Sciatic nerve (tissue), 2 donors: ENCODE measurements at places on chromosomes 2 and 18. TPM values are rescaled to one million over a fixed set of nuclear protein-coding genes. Genes with fewer than 3 reads are reported as not detected.
A peak's percentile ranks its signal among the peaks of the same experiment; 100 is the strongest.

The CCDC150 gene
- 5.8 TPM for total RNA-seq

The DAW1 gene
- not detected for total RNA-seq

The TPRKB gene
- total RNA-seq: 16.1 TPM

The SIX2 gene
- total RNA-seq: 3.6 TPM

The NT5DC4 gene
- not detected for total RNA-seq

- DNase-seq: no peak
These were observed 7.3 kb downstream of the GATA6 start for GRCh38 chr18:22176420-22177326.

DNA sequence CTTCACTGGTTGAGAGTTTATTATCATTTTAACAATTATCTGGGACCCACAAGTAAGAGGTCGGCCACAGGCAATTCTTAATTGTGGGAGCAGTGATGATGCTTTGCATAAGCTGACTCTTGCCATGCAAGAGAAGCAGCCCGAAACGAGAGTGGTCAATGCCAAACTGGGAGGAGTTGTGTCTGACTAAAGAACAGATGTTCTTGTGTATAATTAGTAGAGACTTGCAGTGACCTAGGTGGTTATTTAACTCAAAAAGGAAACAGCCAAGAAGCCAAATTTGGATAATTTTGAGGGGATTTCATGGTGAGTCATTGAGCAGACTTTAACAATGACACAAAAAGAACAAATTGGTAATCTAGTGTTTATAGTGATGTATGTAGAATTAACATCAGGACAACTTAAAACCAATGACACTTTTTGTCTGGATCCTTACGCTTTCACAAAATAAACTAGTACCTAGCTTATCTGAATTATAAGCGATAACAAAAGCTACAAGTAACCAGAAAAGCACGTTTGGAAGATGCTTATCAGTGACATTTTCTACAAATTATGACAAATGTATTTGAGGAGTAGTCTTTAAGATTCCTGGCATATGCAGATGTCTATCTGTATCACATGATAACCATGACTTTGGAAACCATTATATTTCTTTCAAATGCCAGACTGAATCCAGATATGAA lies 184.7 kb upstream of the DLGAP1 start:
- DNase-seq: no peak

GRCh38 chr18:7273301-7273921 lies 42.5 kb downstream of the LRRC30 start:
- DNase-seq: peak; percentile 67

DNA sequence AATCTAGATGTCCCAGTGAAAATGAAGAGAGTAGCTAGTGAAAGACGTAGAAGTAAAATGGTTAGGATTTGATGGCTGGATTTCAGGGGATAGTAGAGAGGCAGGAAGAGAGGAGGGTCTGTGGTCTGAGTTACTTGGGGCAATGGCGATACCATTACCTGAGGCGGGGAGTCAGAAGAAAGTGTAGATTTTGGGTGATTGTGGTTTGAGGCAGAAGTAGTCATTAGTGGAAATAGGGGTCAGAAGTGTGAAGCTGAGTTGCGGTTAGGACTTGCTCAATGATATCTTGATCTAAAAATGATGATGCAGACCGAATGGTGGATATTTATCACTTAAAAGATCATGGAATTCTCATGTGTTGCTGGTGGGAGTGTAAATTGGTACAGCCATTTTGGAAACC lies 41.0 kb downstream of the CEP192 start:
- DNase-seq: no peak

- DNase-seq: no peak
These were observed 67.0 kb downstream of the MAP4K3 start for GRCh38 chr2:39370101-39370500.

- peak; percentile 45 for DNase-seq
These were observed 85.7 kb upstream of the ODC1 start for GRCh38 chr2:10533811-10534321.

DNA sequence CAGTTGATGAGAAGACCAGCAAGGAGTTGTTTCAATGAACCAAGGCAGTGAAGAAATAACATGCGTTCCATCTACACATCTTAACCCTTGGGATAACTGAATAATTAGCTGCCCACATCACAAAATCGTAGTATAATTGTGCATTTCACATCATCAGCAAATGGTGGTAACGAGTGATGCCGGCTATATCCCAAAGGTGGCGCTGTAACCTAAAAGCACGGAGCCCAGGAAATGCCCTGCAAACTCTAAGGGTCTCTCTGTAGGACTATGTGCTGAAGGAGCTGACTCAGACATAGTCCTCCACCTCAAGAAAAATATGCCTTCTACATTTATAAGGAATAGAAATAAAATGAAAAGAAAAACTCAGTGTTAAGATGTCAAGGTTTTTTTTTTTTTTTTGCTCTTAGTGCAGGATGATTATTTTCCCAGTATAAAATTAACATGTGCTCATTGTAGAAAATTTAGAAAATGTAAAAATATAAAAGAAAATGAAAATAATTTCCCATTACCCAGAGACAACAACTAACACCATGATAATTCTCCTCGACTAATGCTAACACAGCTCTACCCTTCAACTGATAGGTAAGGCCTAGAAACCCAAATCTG lies 23.1 kb upstream of the DSG3 start:
- DNase-seq: no peak

DNA sequence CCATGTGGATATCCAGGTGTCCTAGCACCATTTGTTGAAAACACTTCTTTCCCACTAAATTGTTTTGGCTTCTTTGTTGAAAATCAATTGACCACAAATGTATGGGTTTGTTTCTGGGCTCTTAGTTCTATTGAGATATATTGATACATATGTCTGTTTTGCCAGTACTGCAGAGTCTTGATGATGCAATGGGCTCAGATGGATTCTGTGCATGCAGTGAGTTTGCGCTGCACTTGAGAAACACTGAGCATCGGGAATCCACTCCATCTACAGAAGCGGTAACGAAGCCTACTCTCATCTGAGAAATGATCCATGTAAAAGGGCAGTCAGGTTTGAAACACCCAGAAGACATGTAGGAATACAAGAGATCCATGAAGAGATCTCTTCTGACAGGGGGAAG lies 21.9 kb upstream of the DNAJC10 start:
- no peak for DNase-seq
